RPMI7951 (cell line): ENCODE measurements at places on chromosomes 2 and 18. TPM values are rescaled to one million over a fixed set of nuclear protein-coding genes. Genes with fewer than 3 reads are reported as not detected.

ANXA4 gene
- total RNA-seq: 43.9 and 63.6 TPM in 2 replicates

IL1RN gene
- 0.48 TPM in 1 of 2 replicates, not detected in the other for total RNA-seq

VWA3B gene
- 0.29 TPM in 1 of 2 replicates, not detected in the other for total RNA-seq

- no peak for DNase-seq
These were observed 96.9 kb upstream of the B3GNT2 start for GRCh38 chr2:62099050-62099449.

DNA sequence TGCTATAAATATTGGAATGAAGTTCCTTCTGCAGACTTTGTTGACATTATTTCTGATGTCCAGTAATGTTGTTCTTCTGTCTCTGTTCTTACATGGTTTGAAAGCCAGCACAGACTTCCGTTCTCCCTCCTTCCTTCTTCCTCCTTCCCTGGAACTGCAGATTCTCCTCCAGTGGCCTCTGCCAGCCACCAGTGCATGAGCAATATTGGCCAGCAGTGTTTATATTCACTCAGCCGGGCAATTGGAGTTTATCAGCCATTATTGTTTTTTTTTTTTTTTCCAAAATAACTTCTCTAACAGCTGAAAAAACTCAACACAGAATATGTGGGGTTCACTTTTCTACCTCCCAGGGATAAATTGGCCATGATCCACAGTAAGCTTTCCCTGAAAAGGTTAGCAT, 86.8 kb downstream of the ADCYAP1 start:
- DNase-seq: no peak
